ENCODE measurements at places on chromosomes 5 and 9. TPM values are rescaled to one million over a fixed set of nuclear protein-coding genes. Genes with fewer than 3 reads are reported as not detected.

- no peak for DNase-seq
Observed at GRCh38 chr5:134541736-134542376, 16.4 kb downstream of the JADE2 start.

GRCh38 chr5:154228696-154229095 is 38.2 kb downstream of the GALNT10 start:
- DNase-seq, result no peak

The SEMA6A gene
- 43.4 TPM for total RNA-seq

GRCh38 chr5:169116961-169117461 is 183.9 kb downstream of the SLIT3 start:
- no peak for DNase-seq

- no peak for DNase-seq
Observed at GRCh38 chr5:15837551-15838289, 337.7 kb downstream of the FBXL7 start.

DNA sequence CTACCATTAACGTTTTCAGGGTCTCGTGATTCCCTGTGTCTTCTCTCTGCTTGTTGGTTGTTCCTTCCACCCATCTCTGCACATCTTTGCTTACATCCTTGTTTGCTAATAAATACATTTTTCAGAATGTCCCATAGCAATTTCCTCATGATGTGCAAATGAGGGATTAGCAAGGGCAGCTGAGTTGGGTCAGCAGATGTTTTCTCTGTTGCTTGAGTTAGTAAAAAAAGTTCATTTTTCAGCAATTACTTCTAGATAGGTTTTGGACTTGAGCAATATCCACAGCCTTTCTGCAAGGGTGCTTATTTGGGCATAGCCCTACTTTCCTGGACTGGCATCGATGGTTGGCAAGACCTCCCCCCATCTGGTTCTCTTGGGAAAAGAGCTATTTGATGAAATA is 4.8 kb upstream of the TNFSF15 start:
- no peak for DNase-seq

The CLIC3 gene
- 9.7 TPM for total RNA-seq

The SHOC1 gene
- total RNA-seq, result not detected

DNA sequence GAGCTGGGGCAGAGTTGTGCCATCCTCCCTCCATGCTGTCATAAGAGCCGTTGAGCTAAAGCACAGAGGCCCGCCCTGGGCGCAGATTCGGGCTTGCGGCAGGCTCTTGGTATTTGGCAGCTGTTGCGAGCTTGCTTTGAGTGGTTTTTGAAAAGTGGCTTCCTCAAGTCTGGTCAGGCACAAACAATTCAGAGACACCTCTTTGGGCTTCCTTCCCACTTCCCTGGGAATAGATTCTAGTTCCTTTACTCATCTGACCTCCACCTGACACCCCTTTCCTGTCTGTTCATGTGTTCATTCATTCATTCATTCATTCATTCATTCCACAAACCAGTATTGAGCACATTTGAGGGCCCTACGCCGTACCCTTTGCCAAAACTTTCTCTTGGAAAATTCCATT is 27.4 kb downstream of the NCS1 start:
- no peak for DNase-seq

Measured in omental fat pad (tissue), 4 donors.